Activated T-helper 1 cell treated with anti-CD3 and anti-CD28 coated beads, Interleukin-2, amount 50 U/mL, for 16 hours (primary cell): ENCODE measurements at places on chromosomes 5 and 9.

DNA sequence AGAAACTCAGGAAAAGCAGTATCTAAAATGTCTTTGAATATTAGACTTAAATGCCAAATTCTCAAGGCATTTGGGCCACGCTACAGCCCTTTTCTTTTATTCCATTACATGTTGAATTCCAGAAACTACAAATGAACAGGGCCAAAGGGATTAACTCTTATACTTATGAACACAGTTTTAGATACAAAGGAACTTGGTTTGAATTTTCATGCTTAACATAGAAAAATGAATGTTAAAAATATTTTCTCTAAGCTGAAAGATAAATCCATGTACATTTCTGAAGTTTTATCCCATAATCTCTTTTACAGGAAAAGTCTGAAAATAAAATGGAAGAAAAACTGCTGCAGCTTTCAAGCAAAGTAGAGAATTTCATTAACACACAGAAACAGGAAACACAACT lies 56.8 kb downstream of the FAM81B start:
- no peak for DNase-seq

GRCh38 chr9:97311798-97312500 lies 4.5 kb downstream of the CCDC180 start:
- no peak for DNase-seq

DNA sequence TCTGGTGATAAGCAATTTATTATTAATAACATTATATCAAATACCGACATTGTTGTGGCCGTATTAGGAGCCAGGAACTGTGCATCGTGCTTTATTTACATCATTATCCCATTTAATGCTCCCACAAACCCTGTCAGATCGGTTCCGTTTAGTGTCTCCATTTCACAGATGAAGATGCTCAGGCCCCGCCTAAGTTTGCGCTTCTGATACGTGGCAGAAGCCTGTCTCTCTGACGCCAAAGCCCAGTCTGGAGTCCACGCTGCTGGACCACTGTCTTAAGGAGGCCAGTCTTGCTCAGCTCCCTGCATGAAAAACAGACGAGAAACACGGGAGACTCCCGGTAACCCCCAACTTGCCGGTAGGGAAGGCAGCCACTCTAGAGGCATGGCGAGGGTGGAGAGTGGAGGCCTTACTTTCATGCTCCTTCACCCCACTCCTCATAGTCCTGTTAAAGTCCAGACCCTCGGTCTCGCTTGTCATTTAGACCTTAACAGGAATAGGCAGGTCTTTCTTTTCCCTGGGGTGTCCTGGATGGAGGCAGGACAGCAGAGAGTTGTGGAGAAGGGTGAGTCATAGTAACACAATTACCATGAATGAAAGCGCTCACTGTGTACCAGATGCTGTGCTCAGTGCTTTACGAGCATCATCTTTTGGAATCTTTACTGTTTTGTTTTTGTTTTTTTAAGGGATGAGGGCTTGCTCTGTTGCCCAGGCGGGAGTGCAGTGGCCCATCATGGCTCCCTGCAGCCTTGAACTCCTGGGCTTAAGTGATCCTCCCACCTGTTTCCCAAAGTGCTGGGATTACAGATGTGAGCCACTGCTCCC lies 872 bp downstream of the TXNDC15 start:
- peak; percentile 9 for DNase-seq

- no peak for DNase-seq
These were observed 756.8 kb upstream of the CDH6 start for GRCh38 chr5:30436691-30437090.
